ENCODE measurements at places on chromosomes 3 and 15.
A peak's percentile ranks its signal among the peaks of the same experiment; 100 is the strongest.

DNA sequence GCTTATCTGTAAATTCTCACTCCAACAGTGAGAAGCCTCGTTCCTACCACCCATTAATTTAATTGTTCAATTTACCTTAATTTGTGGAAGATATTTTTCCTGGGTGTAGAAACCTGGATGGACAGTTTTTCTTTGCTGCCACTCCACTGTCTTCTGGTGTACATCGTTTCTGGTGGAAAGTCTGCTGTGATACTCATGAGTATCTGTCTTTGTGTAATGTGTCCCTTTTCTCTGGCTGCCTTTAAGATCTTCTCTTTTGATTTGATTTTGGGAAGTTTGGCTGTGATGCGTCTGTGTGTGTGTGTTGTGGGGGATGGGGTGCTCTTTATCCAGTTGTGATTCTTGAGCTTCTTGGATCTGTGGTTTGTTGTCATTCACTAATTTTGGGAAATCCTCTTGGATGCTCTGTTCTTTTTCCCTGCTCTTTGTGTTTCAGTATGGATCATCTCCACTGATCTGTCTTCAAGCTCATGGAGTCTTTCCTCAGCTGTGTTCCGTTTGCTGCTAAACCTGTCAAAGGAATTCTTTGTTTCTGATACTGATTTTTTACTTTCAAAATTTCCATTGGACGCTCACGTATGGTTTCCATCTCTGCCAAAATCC is 42.2 kb upstream of the NR2C2 start:
- no peak for DNase-seq

- DNase-seq: no peak
Observed at GRCh38 chr3:64318668-64319271, 93.5 kb upstream of the PRICKLE2 start.

DNA sequence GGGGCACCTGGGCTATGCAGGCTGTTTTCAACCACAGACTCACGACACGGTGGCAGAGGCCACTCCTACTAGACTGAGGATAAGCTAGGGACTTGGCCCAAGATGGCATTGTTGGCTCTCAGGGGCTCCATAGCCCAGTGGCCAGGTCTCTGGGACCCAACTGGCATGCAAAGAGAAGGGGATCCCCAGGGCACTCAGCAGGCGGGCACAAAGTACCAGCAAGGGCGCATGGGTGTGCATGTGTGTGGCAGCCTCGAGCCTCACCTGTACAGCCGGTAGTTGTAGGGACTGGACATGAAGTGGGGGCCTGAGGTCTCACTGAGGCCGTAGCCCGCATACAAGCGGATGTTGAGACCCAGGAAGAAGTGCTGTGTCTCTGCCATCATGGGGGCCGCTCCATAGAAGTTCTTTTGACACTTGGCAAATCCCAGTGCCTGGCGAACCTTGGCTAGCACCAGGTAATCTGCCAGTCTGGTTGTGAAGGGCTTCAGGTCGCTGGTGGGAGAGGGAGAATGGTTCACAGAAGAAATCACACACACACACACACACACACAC is 30.2 kb downstream of the IDH3A start:
- no peak for DNase-seq

DNA sequence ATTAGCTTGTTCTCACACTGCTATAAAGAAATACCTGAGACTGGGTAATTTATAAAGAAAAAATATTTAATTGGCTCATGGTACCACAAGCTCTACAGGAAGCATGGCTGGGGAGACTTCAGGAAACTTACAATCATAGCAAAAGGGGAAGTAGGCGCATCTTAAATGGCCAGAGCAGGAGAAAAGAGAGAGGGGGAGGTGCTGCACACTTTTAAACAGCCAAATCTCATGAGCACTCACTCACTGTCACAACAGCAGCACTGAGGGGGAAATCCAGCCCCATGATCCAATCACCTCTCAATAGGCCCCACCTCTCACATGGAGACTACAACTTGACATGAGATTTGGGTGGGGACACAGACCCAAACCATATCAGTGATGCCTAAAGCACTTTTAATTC is 82.5 kb downstream of the DCLK3 start:
- peak; percentile 34 for DNase-seq

DNA sequence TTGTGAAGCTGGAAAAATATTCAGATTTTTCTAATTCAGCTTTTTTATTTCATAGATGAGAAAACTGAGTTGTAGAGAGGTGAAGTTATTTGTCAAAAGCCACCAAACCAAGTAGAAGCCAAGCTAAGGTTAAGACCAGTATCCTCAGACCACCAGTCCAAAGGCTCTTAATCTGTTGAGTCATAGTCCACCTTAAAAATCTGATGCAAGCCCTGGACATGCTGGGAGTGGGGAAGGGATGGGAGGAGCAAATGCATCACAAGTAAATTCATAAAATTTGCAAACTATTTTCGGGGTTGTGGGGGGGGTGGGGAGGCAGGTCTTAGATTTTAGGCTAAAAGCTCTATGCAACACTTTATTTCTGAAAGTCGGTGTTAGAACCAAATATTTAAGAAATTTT is 307.7 kb upstream of the SEMA6D start:
- no peak for DNase-seq

All from OCI-LY7 (cell line).